ENCODE measurements at places on chromosomes 7 and 10. TPM values are rescaled to one million over a fixed set of nuclear protein-coding genes. Genes with fewer than 3 reads are reported as not detected.
A peak's percentile ranks its signal among the peaks of the same experiment; 100 is the strongest.

DNA sequence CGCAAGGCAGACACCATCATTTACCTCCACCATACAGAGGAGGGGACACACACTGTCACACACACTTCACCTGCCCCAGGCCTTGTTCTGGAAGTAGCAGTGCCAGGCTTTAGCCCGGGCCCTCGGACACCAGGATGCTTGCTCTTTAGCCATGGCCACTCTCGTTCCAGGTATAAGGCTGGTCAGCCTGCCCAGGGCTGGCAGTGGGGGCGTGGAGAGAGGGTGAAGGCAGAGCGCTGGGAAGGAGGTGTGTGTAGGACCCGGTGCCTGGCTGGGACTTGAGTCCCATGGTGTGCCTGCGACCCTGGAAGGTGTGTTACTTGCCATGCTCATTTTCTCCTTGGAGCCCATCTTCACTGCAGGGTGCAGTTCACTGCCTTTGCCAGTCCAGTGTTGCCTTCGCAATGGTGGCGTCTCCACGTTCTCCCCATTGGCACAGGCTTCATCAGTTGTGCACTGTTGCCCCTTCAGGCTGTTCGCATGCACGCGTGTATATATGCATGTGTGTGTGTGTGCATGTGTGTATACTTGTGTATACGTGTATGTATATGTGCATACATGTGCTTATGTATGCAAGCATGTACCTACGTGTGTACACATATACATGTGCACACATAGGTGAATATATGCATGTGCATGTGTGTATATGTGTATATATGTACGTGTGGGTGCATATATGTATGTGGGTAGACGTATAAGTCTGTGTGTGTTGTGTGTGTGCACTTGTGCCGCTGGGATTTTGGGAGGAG, 153.4 kb downstream of the CAMK1D start:
- DNase-seq, result no peak

- no peak for DNase-seq
Measured at GRCh38 chr7:155103839-155104238, 33.7 kb downstream of the HTR5A start.

CYP26A1 gene
- total RNA-seq, result not detected

- DNase-seq, result no peak
Measured at GRCh38 chr7:14582010-14582409, 320.5 kb downstream of the DGKB start.

GIMAP1 gene
- not detected for total RNA-seq

DNA sequence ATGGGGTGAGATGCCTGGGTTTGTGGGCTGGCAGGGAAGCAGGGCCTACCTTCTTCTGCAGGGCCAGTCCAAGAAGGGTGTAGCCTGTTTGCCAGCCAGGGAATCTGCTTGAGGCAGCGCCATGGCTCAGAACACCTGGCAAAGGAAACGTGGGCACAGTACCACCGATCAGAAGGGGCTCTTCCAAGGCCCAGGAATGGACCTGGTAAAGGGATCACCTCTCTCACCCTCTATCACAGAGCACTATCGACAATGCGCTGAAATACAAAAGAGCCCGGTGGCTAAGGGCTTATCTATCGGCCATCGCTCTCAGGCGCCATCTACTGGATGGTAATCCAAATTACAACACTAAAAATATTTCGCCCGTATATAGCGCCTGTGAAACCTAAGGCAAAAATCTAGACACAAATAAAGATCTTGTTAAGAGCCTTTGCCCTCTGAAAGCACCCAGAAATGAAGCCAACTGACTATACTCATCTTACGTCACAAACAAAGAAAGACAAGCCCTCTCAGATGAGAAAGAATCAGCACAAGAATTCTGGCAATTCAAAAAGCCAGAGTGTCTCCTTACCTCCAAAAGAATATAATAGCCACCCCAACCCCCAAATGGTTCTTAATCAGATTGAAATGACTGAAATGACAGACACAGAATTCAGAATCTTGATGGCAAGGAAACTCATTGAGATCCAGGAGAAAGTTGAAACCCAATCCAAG, 217.8 kb upstream of the HPS1 start:
- peak; percentile 8 for DNase-seq

DNA sequence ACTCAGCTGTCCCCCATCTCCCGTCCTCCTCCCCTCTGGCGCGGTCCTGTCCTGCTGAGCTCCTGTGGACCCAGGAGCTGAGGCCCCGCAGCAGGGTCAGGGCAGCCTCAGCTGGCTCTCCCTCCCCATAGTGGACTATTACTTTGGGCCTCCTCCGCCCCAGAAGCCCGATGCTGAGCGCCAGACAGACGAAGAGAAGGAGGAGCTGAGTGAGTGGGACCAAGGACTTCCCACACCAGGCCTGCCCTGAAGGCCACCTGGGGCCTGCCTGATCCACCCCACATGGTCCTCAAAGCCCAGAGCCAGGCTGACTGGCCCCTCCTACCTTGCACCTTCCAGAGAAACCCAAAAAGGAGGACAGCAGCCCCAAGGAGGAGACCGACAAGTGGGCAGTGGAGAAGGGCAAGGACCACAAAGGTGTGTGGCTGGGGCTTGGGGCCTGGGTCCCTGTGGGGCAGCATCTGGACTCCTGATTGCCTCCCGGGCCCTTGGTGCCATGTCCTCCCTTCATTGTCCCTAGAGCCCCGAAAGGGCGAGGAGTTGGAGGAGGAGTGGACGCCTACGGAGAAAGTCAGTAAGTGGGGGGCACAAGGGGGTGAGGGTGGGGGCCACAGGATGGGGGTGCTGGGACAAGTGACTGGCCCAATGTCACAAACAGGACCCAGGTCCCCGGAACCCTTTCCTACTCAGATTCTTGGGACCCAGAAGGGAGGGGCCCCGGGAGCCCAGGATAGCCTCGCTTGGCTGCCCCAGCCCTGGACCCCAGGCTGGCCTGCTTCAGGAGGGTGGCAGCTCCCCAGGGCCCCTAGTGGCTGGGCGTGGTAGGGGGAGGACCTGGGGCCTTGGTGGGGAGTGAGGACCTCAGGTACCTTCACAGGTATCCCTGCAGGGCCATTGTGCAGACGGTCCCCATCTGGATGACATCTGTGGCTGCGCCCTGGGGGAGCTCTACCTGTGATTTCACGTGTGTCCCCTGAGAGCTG, 4.9 kb downstream of the AEBP1 start:
- DNase-seq, result no peak

DNA sequence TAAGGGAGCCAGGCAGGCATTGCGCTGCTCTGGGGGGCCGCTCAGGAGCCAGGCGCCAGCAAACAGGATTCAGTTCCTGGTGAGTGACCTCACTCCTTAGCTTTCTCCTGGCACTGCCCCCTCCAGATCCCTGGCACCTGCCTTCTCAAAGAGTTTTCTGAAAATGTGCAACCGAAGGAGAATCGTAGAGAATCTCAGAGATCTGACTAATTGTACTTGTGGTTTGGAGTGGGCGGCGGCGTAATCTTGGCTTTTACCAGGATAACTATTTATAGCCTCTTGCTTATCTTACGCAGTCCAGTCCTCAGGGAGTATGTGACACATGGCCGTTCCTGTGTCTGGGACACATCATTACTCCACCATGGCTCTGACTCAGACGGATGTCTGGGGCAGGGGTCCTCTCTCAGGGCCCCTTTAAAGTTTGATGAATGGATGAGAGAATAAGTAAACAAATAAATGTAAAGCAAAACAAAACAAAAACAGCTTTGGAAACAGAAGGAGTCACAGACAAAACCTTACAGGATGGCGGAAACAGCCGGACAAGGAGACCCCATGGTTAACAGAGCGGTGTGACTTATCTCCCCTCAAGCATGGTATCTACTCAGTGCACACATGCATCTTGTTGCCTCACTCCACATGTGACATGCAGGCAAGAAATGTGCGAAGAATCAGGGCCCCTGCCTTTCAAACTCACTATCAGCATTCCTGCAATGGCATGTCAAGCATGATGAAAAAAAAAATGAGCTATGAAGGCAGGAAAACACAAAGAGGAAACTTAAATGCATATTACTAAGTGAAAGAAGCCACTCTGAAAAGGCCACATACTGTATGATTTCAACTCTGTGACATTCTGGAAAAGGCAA, 99.7 kb downstream of the TNS3 start:
- peak; percentile 92 for DNase-seq

PLXDC2 gene
- total RNA-seq, result 4.7 TPM

GRCh38 chr7:39413636-39414223, 152.5 kb upstream of the YAE1 start:
- DNase-seq, result no peak

DNA sequence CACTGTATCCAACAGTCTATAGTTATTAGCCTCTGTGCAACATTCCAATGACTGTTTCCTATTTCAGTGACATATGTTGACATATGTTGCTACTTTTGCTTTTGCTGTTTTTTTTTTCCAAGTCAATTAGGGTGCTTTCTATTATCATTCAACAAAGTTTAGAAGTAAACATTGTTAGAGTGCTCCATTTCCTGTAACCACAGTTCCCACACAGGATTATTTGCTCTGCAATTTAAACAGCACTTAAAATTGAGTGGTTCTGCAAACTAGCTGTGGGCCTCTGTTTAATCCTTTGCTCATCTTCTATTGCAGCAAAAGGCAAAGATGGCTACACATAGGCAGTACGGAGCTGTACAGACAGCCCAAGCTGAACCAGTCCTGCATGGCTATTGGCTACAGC, 46.5 kb upstream of the PTN start:
- DNase-seq, result no peak

DNA sequence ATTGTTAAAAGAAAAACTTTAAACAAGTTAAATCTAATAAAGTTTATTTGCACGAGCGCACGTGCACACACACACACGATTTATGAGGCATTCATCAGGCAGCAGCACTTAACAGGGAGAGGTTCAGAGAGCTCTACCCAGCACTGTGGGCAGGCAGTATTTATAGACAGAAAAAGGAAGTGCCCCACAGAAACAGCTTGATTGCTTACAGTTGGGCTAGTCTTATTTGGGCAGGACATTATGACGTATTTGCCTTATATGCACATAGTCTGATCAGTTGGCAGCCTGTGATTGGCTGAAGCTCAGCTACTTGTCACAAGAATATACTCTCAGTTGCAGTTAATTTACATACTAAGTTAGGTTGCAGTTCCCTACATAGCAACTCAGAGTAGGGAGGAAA, 1.2 kb upstream of the SDHAF3 start:
- DNase-seq, result no peak

DNA sequence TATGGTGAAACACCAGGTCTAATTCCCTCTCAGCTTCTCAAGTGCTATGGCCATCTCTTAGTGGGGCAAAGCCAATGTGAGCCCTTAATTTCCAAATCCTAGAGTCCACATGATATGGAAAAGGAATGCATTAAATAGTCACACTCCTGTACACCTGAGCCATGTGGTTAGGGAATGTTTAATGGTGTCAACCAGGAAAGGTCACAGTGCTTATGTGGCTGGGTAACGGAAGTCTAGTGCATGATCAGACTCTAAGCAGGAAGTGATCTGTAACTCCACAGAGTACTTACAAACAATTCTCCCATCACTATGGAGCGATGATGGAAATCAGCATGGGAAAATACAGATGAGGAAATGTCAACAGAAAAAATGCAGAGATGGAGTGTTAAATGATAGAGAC, 148.8 kb downstream of the MAGI2 start:
- DNase-seq, result peak; percentile 75

CPVL gene
- not detected for total RNA-seq

- DNase-seq, result no peak
Measured at GRCh38 chr10:50381642-50382041, 130.3 kb upstream of the ASAH2 start.

DNA sequence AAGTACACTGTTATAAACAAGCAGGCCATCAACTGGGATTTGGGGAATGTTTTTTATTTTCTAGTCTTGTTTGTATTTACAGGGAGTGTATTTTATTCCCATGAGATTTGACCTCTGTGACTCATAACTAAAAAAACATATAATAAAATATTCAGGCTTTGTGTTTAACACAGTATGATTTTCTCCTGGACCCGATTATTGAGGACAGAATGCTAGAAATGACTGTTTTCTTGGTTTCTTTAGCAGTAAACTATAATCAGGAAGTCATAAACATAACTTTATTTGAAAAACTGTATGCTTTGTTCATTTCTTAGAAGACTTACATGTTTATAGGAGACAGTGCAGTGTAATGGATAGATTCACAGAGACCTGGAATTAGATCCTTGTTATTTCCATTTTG, 2.1 kb downstream of the NHLRC2 start:
- no peak for DNase-seq

GIMAP7 gene
- total RNA-seq, result not detected

GRCh38 chr7:29418651-29419050, 145.0 kb upstream of the PRR15 start:
- DNase-seq, result no peak

DNA sequence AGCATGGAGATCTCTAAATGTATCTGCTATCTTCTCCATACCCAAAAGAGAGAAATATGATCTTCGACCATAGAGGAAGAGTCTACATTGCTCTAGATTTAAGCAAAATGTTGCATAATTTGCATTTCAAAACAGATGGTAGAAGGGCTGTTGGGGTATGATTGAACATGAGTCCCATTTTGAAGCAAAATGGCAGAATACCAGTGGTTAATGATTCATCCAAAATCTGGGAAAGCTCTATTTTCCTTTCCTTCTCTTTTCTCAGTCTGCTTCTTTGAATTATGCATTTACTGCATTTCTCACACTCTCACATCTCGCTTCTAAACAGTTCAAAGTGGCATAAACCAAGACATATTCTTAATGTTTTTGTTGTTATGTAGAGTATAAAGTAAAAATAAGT, 178.5 kb downstream of the MACC1 start:
- no peak for DNase-seq

MAT1A gene
- total RNA-seq, result not detected

GRCh38 chr7:70728872-70729552, 402.9 kb upstream of the GALNT17 start:
- DNase-seq, result no peak

- no peak for DNase-seq
Measured at GRCh38 chr10:53786236-53786900, 1013.8 kb upstream of the MBL2 start.

- DNase-seq, result no peak
Measured at GRCh38 chr7:92058040-92058439, 76.2 kb downstream of the CYP51A1 start.

NT5C3A gene
- 36.6 TPM for total RNA-seq

GRCh38 chr7:47045207-47046051, 536.5 kb downstream of the TNS3 start:
- no peak for DNase-seq

CACNB2 gene
- total RNA-seq, result not detected

GRCh38 chr7:38382684-38383083, 109.2 kb upstream of the TARP start:
- no peak for DNase-seq

GRCh38 chr10:52967806-52968795, 195.5 kb upstream of the MBL2 start:
- DNase-seq, result no peak

GRCh38 chr7:133668296-133669060, 415.6 kb downstream of the EXOC4 start:
- DNase-seq, result no peak

GRCh38 chr7:92967238-92967637, 130.9 kb upstream of the CDK6 start:
- no peak for DNase-seq

GRCh38 chr10:103490986-103491314, 2.6 kb upstream of the NEURL1 start:
- no peak for DNase-seq

MEIG1 gene
- total RNA-seq, result 3.5 TPM

Measured in Caki2 (cell line).